ENCODE measurements at places on chromosomes 7 and 10.

- DNase-seq: no peak
These were observed 143.0 kb downstream of the KIAA1217 start for GRCh38 chr10:24351961-24352360.

GRCh38 chr10:71921324-71922027 is 42.7 kb upstream of the CHST3 start:
- DNase-seq: no peak

DNA sequence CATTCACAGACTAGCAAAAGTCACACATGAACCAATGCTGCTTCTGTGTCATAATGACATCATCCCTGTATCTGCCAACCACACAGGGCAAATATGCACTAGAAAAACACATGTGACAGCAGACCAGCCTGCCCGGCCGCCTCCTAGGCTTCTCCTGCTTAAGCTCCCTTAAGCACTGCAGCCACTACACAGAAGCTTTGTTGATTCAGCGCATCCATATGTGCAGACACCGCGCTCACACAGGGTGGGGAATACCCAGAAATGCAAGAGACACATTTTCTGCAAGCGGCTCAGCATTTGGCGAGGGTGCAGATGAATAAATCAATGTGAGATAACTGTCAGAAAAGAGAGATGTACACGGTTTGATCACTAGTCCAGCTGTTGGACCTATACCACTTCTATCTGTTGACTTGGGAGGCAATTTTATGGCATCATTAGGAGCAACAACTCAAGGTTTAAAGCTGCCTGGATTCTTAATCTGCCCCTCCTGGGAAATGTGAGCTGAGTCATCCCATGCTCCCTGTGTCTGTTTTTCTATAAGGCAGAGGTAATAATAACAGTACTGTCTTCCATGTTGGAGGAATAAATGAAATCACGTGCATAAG is 33.4 kb downstream of the CPXM2 start:
- DNase-seq: no peak

- no peak for DNase-seq
These were observed 45.1 kb upstream of the KCTD7 start for GRCh38 chr7:66583490-66584110.

- DNase-seq: no peak
These were observed 1.1 kb downstream of the KEL start for GRCh38 chr7:142960955-142961512.

DNA sequence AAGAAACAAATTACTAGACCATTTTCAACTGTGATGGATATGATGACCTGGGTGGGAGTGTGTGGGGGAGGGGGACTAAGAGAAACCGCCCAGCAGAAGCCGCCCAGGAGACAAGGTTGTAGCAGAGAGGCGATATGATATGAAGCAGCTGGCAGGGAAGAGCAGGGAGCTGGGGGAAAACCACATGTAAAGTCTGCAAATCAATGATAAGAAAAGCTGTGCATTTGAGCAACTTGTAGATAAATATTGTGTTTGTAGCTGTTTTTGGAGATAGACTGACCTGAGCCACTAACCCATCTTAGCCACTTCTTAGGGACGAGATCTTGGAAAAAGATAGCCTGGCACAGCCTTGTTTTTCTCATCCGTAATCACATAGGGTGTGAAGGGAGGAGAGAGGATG is 252.6 kb downstream of the SEC23IP start:
- no peak for DNase-seq

- no peak for DNase-seq
These were observed 42.8 kb downstream of the AP5Z1 start for GRCh38 chr7:4818000-4818794.

DNA sequence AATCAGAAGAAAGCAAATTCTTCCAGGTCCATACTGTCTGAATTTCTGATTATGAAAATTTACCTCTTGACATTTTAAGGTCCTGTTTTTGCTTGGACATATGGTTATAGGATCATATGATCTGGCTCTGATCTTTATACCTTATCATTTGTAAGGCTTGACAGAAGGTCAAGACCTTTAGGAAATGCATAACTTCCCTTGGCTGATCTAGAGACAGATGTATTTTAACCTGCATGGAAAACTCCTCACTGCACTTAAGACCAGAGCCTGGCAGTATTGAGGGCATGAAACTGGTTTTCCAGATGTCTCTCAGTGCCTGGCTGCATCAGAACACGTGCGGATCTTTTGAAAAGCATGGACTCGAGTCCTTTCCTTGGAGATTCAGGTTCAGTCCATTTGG is 55.9 kb downstream of the TRRAP start:
- DNase-seq: no peak

DNA sequence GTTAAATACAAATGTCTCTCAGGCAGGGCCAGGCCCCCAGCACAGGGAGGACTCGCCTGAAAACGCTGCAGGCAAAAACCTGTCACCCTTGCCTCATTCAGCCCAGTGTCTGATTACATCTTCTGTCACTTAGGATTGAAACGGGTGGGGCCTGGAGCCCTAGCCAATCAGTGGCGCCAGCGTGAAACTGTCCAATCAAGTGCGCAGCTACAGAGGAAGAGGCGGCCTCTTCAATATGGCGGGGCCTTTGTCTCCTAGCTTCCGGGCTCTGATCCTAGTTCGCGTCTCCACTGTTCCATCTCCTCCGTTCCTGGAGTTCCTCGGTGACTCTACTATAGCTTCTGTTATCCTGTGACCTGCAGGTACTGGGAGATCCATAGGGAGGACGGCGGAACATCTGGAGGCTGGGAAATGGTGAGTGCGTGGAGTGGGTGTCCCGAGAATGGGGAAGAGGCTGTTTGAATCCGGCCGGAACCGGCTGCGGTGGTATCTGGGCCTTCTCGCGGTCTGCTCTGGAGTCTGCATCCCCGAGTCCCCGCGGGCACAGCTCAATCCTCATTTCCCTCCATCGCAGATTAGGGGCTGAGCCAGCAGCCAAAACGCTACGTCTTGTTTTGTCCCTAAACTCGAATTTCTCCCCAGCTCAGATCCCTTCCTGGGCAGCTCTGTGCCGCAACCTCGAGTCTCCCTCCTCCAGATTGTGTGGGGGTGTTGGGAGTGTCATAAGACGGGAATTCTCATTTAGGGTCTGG is at the start of gene ZNF736:
ZNF736 (plus strand) TSS at position 222 of the 752 bp plus-strand sequence; CDS start at position 412, 190 bp downstream.
- no peak for DNase-seq

DNA sequence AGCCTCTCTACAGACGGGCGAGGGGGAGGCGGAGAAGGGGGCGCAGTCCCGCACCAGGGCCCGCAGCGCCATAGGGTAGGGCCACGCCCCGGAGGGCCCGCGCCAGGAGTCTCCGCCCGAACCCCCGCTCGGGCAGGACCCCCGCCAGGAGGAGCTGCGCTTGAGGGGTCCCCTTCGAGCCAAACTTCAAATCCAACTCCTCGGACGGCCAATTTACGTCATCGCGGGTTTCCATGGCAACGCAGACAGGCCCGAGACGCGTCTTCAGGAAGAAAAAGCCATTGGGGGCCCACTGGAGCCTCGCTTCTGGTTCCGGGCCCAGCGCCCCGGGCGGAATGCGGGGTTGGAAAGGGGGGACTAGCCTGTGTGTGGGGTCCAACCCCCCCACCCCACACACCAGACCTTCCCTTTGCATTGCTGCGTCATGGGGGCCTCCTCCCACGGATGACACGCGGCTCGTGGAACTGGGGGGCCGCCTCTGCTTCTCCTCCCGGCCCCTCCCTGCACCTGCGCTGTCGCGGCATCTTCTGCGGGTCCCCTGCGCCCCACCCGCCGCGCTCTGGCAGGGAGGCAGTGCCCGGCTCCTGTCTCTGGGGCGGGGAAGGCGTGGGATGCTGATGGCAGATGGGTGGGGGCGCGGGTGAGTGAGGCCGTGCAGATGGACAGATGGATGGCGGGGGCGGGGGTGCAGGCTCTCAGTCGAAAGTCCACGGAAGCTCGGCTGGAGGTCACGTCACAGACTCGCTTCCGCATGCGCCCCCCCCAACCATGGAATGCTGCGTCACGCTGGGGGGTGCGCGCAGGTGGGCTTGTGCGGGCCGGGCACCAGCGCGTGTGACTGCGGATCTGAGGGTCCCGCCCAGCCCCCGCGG is 1.2 kb downstream of the CALY start:
- no peak for DNase-seq

GRCh38 chr7:55574051-55574717 is 1.9 kb upstream of the VOPP1 start:
- DNase-seq: no peak

GRCh38 chr7:98287486-98287959 is 6.0 kb downstream of the BRI3 start:
- peak; percentile 56 for DNase-seq

- DNase-seq: no peak
These were observed at the start of gene SEMA3E for GRCh38 chr7:83648464-83649241. SEMA3E (minus strand) TSS chr7:83649139.

DNA sequence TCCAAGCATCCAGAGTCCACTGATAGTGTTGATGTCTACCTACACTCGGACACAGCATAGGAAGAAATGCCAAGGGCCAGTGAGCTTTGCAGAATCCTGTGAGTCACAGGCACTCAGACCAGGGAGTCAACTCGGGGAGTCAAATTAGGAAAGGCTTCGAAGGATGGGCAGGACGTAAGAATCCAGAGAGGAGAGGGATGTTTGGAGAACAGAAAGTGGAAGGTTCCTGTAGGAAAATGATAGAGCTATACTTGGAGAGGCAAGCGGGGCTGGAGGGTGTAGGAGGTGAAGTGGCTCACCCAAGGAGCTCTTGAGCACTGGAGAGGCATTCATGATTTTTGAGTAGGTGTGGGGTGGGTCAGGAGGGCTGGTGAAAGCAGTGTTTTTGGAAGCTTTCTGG is 3.0 kb downstream of the ZYX start:
- no peak for DNase-seq

GRCh38 chr7:27239387-27240014 is 3.1 kb upstream of the EVX1 start:
- DNase-seq: no peak

- DNase-seq: no peak
These were observed 57.9 kb downstream of the GRB10 start for GRCh38 chr7:50724526-50725520.

Measured in keratinocyte (primary cell).